NCI-H187 (cell line): ENCODE measurements at places on chromosomes 1 and 21.

- no peak for DNase-seq
These were observed 852 bp downstream of the FAAH start for GRCh38 chr1:46394872-46395465.

- no peak for DNase-seq
These were observed 25.6 kb upstream of the TMCO2 start for GRCh38 chr1:40221977-40222772.

- no peak for DNase-seq
These were observed 511.4 kb upstream of the B3GALT2 start for GRCh38 chr1:193697776-193698175.

DNA sequence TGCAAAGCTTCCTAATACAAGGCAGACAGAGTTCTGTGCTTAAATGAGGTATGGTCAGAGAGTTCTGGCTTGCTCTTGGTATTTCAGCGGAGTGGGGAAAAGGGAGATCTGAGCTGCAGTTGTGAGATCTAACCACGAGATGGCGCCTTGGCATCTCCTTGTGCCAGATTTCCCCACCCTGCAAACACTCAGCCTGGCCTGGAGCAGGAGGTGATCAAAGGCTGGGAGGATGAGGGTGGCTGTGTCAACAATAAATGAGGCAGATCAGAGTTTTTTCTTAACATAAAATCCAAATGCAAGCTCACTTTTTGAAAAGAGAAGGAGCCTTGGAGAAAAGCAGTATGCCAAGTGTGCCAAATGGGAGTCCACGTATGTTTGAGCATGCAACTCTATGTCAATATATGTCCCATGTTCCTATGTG lies 4.1 kb upstream of the TFAP2E start:
- peak; percentile 38 for DNase-seq

DNA sequence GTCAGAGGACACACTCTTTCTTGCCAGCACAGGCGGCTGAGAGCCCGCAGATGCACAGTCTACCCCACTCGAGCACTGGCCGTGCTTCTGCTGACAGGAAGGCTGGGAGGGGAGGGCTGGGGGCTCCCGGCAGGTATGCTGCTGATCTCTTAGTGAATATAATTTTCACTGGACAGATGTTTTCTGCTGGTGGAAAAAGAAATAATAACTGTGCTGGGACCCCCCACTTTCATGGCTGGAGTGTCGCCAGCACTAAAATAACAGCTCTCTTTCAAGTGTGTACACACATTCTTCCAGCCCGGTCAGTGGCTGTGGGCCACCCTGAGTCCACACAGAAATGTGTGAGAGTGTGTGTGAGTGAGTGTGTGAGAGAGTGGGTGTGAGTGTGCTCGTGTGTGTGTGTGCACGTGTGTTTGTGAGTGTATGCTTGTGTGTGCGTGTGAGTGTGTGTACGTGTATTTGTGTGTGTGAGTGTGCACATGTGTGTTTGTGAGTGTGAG lies 167.7 kb upstream of the USP24 start:
- DNase-seq = no peak

GRCh38 chr1:187477535-187477934 lies 648.8 kb downstream of the PLA2G4A start:
- no peak for DNase-seq

DNA sequence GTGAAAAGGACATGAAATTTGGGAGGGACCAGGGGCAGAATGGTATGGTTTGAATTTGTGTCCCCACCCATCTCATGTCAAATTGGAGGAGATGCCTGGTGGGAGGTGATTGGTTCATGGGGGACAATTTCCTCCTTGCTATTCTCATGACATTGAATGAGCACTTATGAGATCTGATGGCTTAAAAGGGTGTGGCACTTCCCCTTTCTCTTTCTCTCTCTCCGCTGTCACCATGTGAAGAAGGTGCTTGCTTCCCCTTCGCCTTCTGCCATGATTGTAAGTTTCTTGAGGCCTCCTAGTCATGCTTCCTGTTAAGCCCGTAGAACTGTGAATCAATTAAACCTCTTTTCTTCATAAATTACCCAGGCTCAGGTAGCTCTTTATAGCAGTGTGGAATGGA lies 7.6 kb upstream of the GBP4 start:
- no peak for DNase-seq

GRCh38 chr1:113375878-113376277 lies 14.4 kb upstream of the MAGI3 start:
- DNase-seq = no peak
